Activated CD8-positive, alpha-beta memory T cell treated with anti-CD3 and anti-CD28 coated beads for 24 hours (primary cell): ENCODE measurements at places on chromosomes 1 and 21.

DNA sequence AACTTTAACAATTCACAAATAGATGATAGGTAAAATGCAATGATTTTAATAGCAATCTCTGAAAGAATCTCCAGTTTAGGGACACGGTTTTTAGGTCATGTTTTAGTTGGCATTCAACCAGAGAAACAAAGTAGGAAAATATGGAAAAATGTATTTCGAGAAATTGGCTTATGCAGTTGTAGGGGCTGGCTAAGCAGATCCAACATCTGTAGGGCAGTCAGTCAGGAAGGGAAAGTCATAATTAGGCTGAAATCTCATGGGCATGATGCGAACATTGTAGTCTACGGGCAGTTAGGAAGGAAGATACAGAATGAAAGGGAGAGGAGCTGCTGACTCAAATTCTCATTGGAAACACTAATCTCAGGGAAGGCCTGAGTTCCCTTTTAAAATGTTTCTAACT is 1276.0 kb upstream of the ADGRL4 start:
- no peak for DNase-seq

DNA sequence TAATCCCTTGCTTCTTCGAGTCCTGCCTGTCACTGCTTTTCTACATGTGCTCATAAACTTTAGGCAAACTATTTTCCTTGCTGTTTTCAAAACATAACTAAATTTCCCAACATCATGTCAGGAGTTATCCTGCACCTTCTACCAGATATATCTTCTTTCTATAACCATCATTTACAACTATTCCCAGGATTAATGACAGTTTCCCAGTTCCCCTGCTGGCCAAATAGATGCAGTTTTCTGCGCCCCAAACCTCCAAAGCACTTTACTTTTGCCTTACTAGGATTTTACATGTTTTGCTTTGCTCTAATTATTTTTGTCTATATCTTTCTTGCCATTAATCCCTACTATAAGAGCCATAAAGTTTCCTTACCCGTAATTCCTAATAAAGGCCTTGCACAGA is 122.5 kb downstream of the GLUL start:
- DNase-seq = no peak

GRCh38 chr1:47241114-47242113 is 9.4 kb upstream of the TAL1 start:
- no peak for DNase-seq

- no peak for DNase-seq
Measured at GRCh38 chr1:32536117-32536516, 3.1 kb upstream of the ZBTB8A start.

- DNase-seq = no peak
Measured at GRCh38 chr1:33468967-33469366, 3.5 kb upstream of the ZSCAN20 start.

- DNase-seq = peak; percentile 87
Measured at GRCh38 chr1:119948342-119949214, 52.3 kb upstream of the ADAM30 start.

- no peak for DNase-seq
Measured at GRCh38 chr1:9892563-9893528, 17.2 kb downstream of the CTNNBIP1 start.

GRCh38 chr1:224061436-224061835 is 52.5 kb upstream of the FBXO28 start:
- DNase-seq = no peak

- DNase-seq = no peak
Measured at GRCh38 chr1:178659789-178660208, 65.2 kb upstream of the RALGPS2 start.
